ENCODE measurements at places on chromosomes 4 and X. TPM values are rescaled to one million over a fixed set of nuclear protein-coding genes. Genes with fewer than 3 reads are reported as not detected.

The DUSP21 gene
- not detected for total RNA-seq

DNA sequence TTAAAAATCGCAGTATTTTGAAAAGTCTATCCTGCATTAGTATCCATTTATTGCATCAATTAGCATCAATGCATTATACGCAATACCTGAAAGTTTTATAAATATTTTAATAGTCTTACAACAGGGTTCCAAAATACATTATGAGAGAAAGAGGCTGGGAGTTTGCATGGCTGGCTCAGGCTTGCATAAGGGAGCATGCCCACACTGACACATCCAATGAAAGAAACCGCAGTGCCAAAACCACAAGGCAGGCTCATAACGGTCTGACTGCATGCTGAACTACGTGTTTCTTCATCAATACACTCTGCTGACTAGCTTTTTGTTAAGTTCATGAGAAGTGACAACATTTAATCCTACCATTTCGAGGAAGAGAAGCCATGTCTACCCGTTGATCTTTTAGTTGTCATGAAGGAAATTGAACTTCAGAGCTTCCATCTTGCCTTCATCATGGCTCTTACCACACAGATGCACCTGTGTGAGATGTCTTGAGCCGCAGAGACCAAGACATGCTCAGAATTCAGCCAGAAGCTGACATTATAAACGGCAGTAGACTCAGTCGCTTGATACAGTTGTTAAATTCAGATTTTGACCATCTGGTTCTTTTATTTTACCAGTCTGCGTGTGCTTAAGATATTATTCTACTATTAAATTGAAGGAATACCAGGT is 168.8 kb upstream of the FRG1 start:
- DNase-seq, result peak; percentile 35

The ADGRA3 gene
- 27.3 TPM for total RNA-seq

- DNase-seq, result no peak
Observed at GRCh38 chrX:101410461-101410860, 2.4 kb downstream of the HNRNPH2 start.

The TBC1D19 gene
- 15.4 TPM for total RNA-seq

DNA sequence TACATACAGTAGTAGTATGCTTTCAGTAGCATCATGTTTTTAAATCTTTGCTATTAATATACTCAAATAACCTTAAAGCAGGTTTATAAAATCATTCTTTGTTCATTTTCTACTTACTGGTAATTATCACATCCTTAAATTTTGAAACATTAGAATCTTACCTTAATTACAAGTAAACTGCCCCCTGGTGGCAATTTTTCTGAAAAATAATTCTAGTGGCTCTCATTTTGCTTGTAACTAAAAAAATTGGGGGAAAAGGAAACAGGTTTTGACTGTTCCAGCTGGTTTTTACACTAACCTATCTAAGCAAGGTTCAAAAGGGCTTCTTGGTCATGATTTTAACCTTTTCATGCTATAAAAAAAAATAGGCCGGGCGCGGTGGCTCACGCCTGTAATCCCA is 18.5 kb upstream of the DCAF4L1 start:
- DNase-seq, result no peak

Data from H4 (cell line).